ENCODE measurements at places on chromosomes 11 and 22.

DNA sequence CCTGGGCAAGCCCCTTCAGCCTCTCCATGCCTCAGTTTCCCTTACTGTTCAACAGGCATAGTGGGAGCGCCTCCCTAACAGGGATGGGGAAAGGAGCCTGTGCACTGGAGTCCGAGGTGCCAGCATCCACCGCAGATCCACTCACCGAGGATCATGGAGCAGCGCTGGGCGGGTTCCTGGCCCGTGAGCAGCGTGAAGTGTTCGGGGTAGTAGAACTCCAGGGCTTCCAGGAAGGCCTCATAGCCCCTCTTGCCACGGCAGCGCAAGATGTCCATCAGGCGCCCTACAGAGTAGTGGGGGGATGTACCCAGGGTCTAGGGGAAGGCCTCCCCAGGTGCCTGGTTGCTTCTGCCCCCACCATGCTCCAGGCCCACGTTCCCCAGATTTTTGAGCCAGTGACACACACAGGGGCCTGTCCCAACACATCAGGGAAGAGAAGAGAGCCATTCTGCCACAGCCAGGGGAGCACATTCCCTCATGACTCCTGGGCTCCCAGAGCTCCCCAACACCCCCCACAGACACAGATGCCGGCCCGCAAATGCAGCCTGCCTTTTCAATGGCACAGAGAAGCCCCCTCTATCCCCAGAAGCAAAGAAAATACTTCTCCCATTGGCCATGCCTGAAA is 1.3 kb downstream of the CARD10 start:
- no peak for DNase-seq

DNA sequence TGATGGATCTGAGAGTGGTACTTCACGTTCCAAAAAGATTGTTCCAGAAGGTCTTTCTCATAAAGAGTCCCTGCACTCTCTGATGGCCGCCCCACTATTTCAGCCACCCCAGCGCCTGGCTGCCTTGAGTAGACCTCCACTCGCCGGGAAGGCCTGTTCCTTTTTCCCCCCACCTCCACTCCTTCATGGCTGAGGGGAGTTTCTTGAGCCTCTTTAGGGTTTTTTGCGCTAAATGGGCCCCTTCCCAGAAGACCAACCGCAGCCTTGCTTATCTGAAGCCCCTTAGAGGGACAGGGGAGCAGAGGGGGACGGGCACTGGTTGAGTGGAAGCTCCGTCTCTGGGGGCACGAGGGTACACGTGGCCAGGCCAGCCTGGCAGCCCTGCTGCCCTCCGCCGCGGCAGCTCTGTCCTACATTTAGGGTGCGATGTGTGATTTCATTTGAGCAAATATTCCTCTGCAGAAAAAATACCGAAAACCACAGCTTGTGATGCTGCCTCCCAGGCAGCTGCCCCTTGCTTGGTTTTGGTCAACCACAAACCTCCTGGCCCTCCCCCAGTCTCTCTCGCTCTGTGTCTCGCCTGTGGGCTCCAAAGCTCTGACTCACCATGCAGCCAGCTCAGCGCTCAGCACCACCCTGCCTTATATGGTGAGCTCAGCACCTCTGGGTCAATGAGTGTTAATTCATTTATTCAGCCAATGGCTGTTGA is 88.7 kb downstream of the TP53I11 start:
- DNase-seq = peak; percentile 81

DNA sequence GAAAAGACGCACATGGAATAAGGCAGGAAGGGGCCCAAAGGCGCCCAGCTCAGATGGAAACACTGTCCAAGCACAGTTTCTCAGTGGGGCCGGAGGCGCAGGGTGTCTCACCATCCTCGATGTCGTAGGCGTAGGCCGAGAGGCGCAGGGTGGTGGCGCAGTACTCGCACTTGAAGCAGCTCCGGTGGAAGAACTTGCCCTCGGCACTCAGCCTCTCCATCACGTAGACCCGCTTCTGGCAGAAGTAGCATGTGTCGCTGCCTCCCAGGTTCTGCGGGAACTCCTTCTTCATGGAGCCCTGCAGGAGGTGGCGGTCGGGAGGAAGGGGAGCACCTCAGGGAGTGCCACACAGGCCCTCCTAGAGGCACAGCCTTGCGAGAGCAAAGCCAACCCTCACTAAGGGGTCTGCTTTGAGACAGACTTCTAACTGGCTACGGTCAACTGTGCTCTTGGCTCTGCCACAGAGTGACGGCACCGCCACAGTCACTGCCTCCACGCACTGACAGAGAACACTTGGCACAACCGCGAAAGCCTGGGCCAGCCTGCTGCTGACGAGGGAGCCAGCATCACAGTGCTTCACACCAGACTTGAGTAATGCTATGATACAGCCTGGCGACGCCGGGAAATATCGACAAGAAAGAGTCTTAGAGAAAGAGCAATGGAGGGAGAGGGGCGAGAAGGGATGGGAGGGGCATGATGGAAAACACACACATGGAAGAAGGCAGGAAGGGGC is 97.6 kb upstream of the BID start:
- no peak for DNase-seq

GRCh38 chr11:1300121-1300520 is 9.3 kb downstream of the TOLLIP start:
- DNase-seq = no peak

DNA sequence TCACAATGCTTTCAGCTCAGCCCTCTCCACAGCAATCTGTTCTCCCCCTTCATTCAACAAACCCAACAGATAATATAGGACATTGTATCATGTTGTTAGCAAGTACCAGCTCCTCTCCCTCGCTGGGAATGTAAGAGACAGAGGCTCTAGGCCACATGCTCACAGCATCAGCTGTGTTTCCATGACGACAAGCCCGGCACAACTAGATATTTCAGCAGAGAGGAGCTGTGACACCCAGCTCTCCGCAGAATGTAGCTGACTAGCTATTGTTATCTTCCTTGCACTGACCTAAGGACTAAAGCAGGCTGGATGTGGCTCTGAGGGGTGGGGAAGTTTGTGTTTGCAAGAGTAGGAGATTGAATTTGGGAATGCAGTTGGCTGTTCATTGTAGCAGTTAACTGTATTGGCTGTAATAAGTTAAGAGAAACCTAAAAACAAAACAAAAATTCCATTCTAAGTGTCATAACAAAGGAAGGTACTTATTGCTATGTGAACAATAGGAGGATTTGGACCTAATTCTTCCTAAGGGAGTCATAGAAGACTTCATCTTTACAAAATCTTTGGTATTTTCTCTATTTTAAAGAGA is 28.0 kb upstream of the RRAS2 start:
- DNase-seq = no peak

DNA sequence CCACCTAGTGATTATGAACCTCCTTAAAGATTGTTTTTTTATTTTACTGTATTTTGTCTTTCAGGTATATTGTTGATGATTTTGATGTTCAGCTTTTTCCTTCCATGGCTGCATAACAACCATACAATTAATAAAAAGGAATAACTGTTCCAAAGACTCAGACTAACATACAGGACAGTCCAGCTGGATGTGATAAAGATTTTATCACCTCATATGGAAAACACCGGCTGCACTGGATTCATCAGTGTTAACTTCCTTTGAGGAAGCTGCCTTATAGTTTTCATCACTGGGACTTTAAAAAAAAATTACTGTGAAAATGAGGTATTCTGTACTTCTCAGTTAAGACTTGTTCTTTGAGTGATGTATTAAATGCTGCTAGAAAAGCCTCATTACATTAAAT is 19.5 kb downstream of the AQP11 start:
- DNase-seq = no peak

DNA sequence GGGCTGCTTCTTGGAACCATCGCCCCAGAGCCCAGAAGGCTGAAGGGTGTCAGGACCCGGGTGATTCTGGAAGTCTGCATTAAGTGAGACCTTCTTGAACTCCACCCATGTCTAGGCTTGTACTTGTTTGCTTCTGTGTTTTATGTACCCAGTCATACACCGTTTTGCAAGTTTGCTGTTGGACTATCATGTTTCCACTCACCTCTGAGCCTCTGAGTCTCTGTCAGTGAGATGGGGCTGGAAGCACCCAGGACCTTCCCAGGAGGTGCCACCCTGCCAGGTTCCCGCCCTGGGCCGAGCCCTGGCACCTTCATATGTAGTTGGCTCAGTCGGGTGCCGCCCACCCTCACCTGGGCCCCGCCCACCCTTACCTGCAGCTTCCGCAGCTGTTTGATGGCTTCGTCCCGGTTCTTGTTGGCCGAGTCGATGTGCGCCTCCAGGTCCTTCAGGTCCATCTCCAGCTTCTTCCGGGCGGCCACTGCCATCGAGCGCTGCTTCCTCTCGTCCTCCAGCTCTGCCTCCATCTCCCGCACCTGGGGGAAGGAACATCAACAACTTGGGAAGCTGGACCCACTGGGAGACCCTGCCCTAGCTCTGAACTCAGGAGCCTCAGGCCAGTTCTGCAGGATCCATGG is 35.1 kb downstream of the APOL1 start:
- DNase-seq = no peak

DNA sequence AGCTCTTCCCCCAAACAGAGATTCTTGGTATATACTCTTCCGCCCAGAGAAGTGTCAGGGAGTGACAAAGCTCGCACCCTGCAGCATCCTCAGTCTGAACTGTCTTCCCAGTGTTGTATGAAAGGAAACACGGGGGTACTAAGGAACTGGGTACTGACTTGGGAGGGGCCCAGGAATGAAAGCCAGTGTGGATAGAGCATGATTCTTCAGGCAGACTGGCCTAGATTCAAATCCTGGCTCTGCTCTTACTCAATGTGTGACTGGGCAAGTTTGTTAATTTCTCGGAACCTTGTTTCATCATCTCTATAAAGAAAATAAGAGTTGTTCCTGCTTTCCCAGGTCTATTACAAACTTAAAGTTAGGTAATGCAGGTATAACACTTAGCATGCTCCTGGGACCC is 266.0 kb upstream of the NARS2 start:
- DNase-seq = no peak

GRCh38 chr11:3913921-3914320 is 58.5 kb downstream of the STIM1 start:
- DNase-seq = no peak

DNA sequence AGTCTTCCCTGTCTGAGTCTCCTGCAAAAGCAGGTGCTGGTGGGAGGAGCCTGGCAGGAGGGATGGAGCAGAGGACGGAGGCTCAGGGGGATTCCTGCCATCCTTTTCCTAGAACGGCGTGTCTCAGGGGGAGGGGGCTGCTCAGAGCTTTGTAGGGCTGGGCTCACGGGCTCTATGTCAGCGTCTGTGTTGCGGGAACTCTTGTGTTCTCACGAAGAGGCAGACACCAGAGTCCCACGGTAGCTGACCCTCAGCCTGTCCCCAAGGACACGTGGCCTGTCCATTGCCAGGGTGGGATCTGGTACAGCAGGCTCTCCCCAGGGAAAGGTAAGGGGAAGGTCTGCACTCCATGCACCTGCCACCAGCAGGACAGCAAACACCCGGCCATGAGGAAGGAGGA is 1505.2 kb downstream of the TBC1D22A start:
- no peak for DNase-seq

DNA sequence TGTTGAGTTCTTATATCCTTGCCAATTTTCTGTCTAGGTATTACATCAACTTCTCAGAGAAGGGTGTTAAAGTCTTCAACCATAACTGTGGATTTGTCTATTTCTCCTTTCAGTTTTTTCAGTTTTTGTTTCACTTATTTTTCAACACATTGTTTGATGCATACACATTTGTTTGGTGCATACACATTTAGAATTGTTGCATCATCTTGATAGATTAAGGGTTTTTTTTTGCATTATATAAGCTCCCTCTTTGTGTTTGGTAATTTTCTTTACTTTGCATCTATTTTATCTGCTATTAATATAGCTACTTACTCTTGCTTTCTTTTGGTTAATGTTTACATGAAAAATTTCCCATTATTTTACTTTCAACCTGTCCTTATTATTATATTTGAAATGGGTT is 20.8 kb upstream of the TRAF6 start:
- DNase-seq = no peak

DNA sequence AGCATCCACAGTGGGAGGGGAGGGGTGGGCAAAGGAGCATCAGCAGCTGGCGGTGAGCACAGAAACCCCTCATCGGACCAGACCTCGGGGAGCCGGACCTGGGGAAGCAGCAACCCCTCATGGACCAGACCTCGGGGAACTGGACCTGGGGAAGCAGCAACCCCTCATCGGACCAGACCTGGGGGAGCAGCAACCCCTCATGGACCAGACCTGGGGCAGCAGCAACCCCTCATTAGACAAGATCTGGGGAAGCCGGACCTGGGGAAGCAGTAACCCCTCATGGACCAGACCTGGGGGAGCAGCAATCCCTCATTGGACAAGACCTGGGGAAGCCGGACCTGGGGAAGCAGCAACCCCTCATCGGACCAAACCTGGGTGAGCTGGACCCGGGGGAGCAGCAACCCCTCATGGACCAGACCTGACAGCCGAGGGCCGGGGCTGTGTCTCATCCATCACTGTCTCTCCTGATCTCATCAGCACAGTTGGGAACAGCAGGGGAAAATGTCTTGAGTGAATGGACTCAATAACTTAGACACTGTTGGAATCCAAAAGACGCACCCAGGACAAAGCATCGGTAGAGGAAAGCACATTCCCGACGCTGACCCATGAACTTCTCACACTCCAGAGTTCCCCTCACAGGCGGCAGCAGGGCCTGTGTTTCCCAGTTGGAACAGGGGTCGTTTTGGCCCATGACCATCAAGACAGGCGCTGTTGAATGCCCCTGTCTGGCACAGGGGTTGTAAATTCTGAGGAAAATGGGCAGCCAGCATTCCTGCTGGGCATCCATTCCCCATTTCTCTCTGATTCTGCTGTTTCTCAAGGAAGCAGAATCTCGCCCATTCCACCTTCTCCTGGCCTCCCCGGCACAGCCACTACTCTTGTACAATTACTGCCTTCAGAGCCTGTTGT is 1494.6 kb downstream of the TBC1D22A start:
- DNase-seq = no peak

DNA sequence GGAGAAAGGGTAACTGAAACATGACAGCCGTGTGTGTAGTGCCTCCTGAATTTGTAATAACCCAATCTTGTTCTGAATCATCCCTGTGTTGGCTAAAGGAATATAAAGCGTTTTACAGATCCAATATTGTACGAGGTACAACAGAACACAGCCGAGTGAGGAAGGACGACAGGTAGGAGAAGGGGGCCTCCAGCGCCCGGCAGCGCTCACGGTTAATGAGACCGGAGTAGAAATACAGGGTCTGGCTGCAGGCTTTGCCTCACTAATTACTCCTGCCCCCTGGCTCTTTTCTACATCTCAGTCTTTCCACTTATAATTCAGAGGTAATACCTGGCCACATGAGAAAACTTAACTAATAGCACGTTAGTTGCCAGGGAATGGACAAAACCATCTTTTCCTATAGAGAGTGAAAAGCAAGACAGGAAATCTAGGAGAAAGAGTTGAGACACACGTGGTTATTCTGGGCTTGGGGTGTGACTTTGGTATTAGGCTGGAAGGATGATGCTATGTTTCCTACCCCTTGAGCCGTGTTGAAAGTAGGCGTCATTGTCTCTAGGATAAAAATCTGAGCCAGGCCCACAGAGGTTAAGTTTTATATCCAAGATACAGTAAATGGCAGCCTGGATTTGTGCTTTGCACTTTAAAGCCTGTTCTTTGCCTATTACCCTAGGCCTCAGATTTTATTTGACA is 54.1 kb downstream of the GRIK4 start:
- no peak for DNase-seq

GRCh38 chr11:13140028-13140870 is 131.1 kb downstream of the RASSF10 start:
- DNase-seq = no peak

GRCh38 chr11:19441752-19442553 is 201.2 kb upstream of the E2F8 start:
- DNase-seq = no peak

All from CD4-positive, alpha-beta T cell treated with Interleukin-21 for 1 hour (primary cell).